ENCODE measurements at places on chromosomes 2 and 18. TPM values are rescaled to one million over a fixed set of nuclear protein-coding genes. Genes with fewer than 3 reads are reported as not detected.
A peak's percentile ranks its signal among the peaks of the same experiment; 100 is the strongest.

GRCh38 chr2:127451981-127452380, 33.8 kb downstream of the PROC start:
- no peaks in the 10 kb centered on the region for H3K27me3 ChIP-seq
- H3K4me1 ChIP-seq: peaks cover 41% of the 10 kb centered on the region
- H3K36me3 ChIP-seq: no peaks in the 10 kb centered on the region
- no peak overlapping the region for H3K27ac ChIP-seq
- H3K4me3 ChIP-seq: no peak overlapping the region
- DNase-seq: no peak

- no peak for DNase-seq
- H3K27me3 ChIP-seq: peaks cover 78% of the 10 kb centered on the region
- H3K27ac ChIP-seq: no peak overlapping the region
- H3K4me3 ChIP-seq: no peak overlapping the region
- no peaks in the 10 kb centered on the region for H3K36me3 ChIP-seq
Measured at GRCh38 chr2:60837123-60837522, 44.3 kb upstream of the REL start.

DNA sequence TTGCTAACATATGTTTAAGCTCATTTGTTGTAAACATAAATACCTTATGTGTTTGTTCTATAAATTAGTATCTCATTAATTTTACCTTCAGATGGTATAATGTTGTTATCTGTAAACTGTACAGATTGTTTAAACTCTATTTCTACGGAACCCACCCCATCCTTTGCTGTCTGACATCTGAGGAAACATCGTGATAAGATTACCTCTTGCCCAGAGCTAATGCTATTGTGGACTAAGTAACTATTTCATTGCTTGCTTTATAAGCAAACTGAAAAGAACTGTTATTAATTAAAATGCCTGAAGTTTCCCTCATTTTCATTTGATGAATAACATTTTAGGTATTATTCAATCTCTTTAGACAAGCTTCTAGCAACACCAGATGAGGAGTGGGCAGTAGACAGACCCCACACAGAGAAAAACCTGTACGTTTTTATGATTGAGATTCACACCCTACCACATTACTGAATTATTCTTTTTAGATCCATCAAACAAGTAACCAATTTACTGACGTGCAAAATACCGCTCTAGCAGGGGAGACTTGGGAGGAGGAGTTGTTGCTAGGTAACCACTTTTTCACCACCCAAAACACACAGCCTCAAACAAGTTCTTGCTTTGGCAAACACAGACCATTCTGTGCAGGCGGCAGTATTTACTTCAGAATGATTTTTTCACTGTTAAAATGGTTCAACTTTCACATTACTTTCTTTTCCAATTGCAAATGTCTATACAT, 1.9 kb upstream of the SYT4 start:
- H3K4me3 ChIP-seq: no peak overlapping the region
- H3K4me1 ChIP-seq: peaks cover 40% of the 10 kb centered on the region
- peak; percentile 10 for DNase-seq
- no peaks in the 10 kb centered on the region for H3K27me3 ChIP-seq

DNA sequence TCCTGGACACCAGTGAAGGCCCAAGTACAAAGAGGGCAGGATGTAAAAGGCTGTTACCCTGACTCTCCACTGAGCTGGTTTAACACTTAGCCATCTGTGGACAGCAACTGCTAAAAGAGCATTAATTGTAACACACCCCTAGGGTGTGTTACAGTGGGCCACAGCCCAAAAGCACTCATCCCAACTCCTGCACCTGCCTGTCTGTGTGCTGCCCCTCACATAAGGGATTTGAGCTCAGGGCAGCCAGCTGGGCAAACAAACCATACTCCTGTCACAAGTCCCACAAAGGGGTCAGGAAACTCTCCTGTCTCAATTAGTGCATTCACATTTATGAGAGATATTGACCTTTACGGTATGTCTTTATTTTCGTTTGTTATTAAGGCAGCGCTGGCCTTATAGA, 833.1 kb upstream of the NXPH2 start:
- peaks cover 22% of the 10 kb centered on the region for H3K4me1 ChIP-seq
- H3K36me3 ChIP-seq: peaks cover 6% of the 10 kb centered on the region
- H3K27me3 ChIP-seq: no peaks in the 10 kb centered on the region

GRCh38 chr2:33336036-33336625, 140.3 kb upstream of the RASGRP3 start:
- DNase-seq: no peak
- no peaks in the 10 kb centered on the region for H3K27me3 ChIP-seq
- H3K4me3 ChIP-seq: no peak overlapping the region
- no peaks in the 10 kb centered on the region for H3K36me3 ChIP-seq

DNA sequence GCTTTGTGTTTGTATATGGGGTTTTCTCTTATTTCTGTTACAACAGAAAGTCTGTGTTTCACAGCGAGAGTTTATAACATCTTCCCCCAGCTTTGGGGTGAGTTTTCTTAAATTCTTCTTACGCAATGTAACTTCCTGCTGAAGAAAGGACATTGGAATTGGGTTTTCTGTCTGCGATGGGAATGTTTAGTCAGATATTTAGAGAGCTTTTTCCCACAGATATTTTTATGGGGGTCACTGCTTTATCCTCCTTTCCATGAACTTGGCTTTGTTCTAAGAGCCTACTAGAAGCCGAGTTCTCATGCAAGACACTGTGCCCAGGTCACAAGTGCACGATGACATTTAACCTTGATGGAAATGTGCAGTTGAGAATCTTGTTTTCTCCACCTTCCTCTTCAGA, 22.1 kb downstream of the B3GNT2 start:
- no peak overlapping the region for H3K4me3 ChIP-seq
- H3K27me3 ChIP-seq: no peaks in the 10 kb centered on the region
- peaks cover 44% of the 10 kb centered on the region for H3K4me1 ChIP-seq
- H3K27ac ChIP-seq: no peak overlapping the region
- peaks cover 32% of the 10 kb centered on the region for H3K36me3 ChIP-seq
- no peak for DNase-seq

GRCh38 chr18:59810735-59811520, 88.9 kb upstream of the PMAIP1 start:
- no peak overlapping the region for H3K4me3 ChIP-seq
- H3K27ac ChIP-seq: no peak overlapping the region
- no peak for DNase-seq
- H3K36me3 ChIP-seq: no peaks in the 10 kb centered on the region
- no peaks in the 10 kb centered on the region for H3K27me3 ChIP-seq

DNA sequence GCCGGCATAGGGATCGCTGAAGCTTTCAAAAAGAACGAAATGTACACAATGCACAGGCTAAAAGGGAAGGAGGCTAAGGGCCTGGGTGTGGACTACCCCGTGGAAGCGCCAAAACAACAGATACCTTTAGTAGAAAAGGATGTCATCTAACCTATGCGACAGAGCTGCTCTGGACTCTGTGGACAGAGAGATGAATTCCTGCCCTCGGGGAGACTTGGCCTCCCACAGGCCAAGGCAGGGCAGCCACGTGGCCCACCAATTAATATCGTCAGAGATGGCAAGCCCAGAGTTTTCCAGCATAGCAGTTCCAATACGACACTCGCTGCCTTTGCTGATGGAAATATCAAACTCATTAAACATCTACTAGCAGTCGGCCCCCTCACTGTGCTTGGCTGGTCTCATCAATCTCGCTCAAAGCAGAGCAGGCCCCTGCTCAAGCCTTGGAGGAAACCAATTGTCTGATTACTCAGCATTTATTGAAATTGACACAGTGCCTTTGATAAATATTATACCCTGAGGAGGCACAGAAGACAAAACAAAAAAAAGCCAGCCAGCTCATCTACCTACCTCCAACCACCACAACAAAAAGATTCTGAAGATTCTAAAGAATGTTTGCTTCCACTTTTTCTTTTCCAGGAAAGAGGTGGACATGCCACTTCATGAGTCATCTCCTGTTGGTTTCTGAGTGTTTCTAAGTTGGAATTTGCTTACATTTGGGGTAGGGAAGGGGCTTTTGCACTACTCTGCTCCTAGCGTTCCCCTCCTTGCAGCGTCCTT, 79.0 kb upstream of the ACAA2 start:
- DNase-seq: no peak
- peaks cover 15% of the 10 kb centered on the region for H3K4me1 ChIP-seq
- no peak overlapping the region for H3K4me3 ChIP-seq

DNA sequence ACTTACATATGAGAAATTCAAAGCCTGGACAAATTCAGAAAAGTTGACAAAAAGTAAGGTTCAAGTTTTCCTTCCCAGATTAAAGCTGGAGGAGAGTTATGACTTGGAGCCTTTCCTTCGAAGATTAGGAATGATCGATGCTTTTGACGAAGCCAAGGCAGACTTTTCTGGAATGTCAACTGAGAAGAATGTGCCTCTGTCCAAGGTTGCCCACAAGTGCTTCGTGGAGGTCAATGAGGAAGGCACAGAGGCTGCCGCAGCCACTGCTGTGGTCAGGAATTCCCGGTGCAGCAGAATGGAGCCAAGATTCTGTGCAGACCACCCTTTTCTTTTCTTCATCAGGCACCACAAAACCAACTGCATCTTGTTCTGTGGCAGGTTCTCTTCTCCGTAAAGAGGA, 17.0 kb downstream of the SERPINB8 start:
- H3K27ac ChIP-seq: no peak overlapping the region
- H3K27me3 ChIP-seq: peaks cover 6% of the 10 kb centered on the region
- DNase-seq: no peak
- no peak overlapping the region for H3K4me3 ChIP-seq
- no peaks in the 10 kb centered on the region for H3K36me3 ChIP-seq
- no peaks in the 10 kb centered on the region for H3K4me1 ChIP-seq

DNA sequence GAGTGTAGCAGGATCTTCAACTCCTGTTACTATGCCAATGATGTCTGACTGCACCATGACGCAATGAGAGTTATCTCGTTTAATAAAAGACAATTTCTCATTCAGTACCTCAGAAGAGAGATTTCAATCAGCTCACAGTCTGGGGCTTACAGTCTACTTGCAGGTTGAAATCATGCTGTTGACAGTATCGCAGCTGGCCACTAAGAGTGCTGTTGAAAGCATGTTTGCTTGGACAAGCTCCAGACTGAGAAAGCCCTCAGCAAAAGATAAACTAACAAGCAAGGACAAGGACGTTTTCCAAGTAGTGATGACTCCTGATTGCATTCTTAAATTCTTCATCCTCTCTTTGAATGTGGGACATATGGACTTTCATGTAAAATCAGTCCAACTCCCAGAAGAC, 145.2 kb upstream of the SYT4 start:
- H3K4me3 ChIP-seq: no peak overlapping the region
- H3K27me3 ChIP-seq: no peaks in the 10 kb centered on the region
- H3K36me3 ChIP-seq: peaks cover 15% of the 10 kb centered on the region
- H3K27ac ChIP-seq: no peak overlapping the region
- peaks cover 11% of the 10 kb centered on the region for H3K4me1 ChIP-seq

- no peaks in the 10 kb centered on the region for H3K27me3 ChIP-seq
- peaks cover 11% of the 10 kb centered on the region for H3K4me1 ChIP-seq
- H3K27ac ChIP-seq: no peak overlapping the region
- no peak for DNase-seq
- H3K36me3 ChIP-seq: no peaks in the 10 kb centered on the region
Measured at GRCh38 chr2:54206596-54206995, 49.4 kb downstream of the TSPYL6 start.

DNA sequence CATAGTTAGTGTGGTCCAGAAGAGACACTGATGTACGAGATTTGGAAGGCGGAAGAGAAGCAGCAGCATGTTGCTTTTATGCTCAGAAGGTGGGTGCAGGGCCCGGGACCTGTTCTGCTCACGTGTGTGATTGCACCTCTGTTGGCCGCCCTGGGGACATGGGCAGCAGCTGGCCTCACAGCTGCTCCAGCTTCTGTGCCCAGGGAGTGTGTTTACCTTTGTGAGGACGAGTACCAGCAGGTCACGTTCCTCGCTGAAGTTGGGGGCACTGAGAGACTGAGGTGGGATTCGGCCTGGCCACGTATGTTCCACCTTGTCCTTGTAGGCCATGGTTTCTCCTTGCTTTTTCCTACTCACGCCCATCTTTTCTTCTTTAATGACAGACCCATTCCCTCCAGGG, 86.3 kb downstream of the PMAIP1 start:
- no peak for DNase-seq
- H3K27ac ChIP-seq: no peak overlapping the region
- H3K4me1 ChIP-seq: no peaks in the 10 kb centered on the region
- H3K4me3 ChIP-seq: no peak overlapping the region

DNA sequence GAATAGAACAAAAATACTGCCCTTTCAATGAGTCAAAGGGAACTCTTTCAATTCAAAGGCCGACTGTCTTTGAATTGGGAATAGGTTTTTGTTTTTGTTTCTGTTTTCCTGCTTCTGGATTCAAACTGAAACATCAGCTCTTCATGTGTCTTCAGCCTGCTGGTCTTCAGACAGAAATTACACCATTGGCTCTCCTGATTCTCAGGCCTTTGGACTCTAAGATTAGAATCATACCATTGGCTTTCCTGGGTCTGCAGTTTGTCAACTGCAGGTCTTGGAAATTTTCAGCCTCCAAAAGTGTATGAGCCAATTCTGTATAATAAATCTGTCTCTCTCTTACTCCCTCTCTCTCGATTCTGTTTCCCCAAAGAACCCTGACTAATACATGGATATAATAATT, 31.1 kb downstream of the CTLA4 start:
- H3K27me3 ChIP-seq: no peaks in the 10 kb centered on the region
- no peak overlapping the region for H3K4me3 ChIP-seq
- peaks cover 11% of the 10 kb centered on the region for H3K36me3 ChIP-seq
- H3K27ac ChIP-seq: no peak overlapping the region
- H3K4me1 ChIP-seq: no peaks in the 10 kb centered on the region
- DNase-seq: no peak

GRCh38 chr2:6881046-6881445, 3.5 kb downstream of the RSAD2 start:
- H3K36me3 ChIP-seq: peaks cover 53% of the 10 kb centered on the region
- H3K27ac ChIP-seq: no peak overlapping the region
- H3K4me3 ChIP-seq: no peak overlapping the region
- peaks cover 26% of the 10 kb centered on the region for H3K27me3 ChIP-seq
- no peaks in the 10 kb centered on the region for H3K4me1 ChIP-seq

Gene RFTN2
- 1.1 TPM for total RNA-seq

Gene UGT1A5
- total RNA-seq: not detected

Gene RAB6C
- total RNA-seq: 0.07 TPM

Gene ALPP
- total RNA-seq: 0.20 TPM

Gene IL36A
- not detected for total RNA-seq

Gene CLEC4F
- not detected for total RNA-seq

Gene ABCG8
- 0.25 TPM for total RNA-seq

Data from WTC11 (cell line).